ENCODE measurements at places on chromosomes 5 and 9.

- no peak for DNase-seq
Measured at GRCh38 chr9:127184641-127185040, 62.2 kb upstream of the ANGPTL2 start.

DNA sequence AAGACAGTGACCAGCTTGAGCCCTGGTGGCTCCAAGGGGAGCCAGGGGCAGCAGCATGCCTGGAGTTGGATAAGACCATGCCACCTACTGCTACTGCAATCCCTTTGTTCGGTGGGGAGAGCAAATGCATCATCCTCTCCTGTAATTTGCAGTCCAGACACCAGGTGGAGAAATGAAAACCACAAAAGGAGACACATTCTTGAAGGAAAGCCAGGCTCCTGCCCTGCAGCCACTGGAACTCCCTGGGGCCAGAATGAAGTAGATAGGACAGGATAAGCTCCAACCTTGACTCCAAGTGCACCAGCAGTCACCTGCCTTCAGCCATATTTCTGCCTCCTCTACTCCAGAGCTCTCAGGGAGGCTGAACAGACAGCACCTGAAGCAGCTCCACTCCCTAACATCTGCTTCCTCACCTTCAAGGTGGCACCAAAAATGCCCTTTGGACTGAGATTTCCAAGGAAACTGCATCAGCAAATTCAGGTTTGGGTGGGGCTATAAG is 65.1 kb upstream of the IQGAP2 start:
- DNase-seq = no peak

GRCh38 chr5:125829349-125829748 is 593.9 kb upstream of the GRAMD2B start:
- no peak for DNase-seq

DNA sequence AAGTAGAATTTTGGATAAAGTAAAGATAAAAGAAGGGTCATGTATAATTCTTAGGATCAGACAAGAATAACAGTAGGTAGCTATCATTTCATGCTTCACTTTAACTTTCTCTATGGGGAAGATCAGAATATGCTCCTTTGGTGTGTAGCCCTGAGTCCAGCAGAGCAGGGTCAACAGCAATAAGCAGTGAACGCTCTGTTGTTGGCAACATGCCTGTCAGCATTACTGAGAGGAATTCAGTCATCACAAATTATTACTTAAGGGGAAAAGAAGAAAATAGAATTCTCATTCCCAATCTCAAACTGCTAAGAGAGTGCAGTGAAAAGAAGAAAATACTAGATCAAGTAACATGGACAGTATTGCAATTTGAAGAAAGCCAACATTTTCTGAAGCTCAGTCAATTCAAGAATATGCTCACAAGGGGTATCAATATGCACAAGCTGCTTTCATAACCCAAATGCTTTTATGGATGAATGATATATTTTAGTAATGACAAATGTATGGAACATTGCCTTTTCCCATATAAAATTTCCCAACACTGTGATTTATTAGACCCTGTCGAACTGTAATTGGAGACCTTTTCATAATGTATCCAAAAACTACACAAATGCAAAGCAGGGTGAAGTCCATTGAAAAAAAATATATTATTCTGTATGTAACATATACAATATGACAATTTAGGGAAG is 1359.4 kb downstream of the EFNA5 start:
- DNase-seq = no peak

DNA sequence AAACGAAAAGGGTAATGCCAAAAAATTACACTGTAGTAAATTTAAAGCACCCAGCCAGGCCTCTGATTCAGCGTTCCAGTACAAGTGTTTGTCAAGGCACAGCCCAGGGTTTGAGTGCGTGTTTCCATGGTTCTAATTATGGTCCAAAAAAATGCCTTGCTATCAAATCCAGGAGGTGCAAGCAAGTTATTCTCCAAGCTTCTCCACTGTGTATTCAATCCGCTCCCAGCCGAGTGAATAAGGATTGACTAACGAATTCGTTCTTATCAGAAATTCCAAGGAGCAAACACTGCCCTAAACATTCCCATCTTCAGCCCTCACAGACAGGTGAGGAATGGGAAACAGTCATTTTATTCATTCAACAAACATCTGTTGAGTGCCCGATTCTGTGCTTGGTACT is 103.3 kb upstream of the WWC1 start:
- no peak for DNase-seq

DNA sequence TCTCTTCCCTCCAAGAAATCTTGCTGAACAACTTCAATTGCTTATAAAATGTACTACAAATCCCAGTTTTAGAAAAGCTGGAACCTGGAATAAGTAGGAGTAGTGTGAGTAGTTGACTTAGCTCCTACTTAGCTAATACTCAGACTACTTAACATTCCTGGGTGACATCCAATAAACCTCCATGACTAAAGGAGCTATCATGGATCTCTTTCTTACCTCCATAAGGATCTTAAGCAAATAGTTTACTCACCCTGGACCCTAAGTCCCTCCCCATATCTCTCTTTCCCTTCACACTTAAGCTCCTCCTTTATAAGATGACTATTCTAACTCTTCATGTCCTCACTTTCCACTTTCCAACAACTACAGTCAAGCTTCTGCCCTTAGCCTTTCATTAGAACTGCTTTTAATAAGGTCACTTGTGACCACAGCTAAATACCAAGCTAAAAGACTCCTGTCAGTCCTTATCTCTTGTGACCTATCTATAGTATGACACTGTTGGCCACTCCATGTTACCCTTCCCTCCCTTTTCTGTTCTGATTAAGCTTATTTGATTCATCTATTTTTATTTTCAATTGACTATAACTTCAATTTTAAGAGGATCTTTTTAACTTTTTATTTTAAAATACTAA is 194.9 kb downstream of the RFX3 start:
- DNase-seq = no peak

GRCh38 chr5:43078956-43079355 is 38.8 kb upstream of the ANXA2R start:
- peak; percentile 20 for DNase-seq

DNA sequence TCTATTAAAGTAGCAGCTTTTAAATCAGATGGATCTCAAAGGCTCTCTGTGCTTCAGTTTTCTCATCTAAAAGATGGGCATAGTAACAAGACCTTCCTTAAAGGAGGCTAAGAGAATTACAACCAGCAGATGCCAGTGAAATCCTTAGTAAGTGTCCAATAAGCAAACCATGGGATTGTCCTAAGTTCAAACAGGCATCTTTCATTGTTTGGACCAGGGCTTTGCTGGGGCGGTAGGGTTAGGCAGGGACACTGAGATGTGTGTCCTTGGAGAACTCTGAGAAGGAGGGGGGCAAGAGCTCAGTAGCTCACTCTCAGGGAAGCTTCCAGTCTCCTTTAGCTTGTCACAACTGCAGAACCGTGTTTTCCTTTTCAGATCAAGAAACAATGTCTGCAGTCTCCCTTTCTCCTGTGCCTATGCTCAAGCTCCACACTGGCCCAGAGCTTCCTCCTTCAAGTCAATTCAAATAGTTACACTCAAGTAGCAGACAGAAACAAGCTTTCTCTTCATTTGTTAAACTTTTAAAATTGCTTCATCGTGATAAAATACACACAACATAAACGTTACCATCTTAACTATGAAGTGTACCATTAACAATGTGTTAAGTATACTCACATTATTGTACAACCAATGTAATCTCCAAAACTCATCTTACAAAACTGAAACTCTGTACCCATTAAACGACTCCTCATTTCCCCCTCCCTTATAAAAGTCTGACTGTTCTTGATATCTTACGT is 216.2 kb downstream of the PIK3R1 start:
- no peak for DNase-seq

DNA sequence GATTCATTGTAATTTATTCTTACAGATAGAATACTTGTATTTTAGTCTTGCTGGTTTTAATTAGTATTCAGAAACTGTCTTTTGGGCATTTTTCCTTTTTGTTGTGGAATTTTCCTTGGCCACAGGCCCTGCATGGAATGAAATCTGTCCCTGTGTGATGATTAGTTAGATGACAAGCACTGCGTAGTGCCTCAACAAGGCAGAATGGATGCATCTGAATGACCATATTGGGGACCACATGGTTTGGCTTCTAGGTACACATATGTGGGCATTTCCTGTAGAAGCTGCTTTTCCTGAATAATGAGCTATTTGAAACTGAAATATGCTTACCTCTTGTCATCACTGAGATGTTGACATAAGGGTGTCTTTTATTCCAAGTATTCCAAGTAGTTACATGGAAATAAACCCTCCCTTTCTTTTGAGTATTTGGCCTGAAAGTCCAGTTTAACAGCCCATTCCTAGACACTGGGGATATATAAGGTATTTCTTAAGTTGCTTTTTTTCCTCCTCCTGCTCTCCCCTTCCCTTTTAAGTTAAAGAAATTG is 147.3 kb downstream of the YTHDC2 start:
- DNase-seq = no peak

DNA sequence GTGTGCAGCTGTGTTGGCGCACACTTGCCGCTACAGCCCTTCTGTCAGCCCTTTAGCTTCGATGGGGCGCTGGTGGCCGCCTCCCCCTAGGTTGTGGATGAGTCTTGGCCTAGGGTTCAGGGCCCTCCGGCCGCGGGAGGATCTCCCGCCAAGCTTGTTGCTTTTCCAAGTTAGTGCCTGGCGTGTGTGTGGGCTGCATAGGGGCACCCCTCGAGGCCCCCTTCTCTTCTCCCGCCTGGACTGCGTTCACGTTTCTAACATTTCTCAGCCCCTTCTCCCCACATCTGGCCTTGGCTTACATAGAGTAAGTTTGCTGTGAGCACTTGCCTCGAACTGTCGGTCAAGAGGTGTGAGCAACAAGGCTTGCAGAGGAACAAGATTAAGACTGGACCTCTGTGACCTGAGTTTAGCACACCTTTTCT is 413 bp upstream of the OXCT1 start:
- no peak for DNase-seq

- DNase-seq = no peak
Measured at GRCh38 chr9:2055203-2055658, 40.1 kb downstream of the SMARCA2 start.

GRCh38 chr9:111661802-111662521 is 557 bp downstream of the GNG10 start:
- peak; percentile 87 for DNase-seq

DNA sequence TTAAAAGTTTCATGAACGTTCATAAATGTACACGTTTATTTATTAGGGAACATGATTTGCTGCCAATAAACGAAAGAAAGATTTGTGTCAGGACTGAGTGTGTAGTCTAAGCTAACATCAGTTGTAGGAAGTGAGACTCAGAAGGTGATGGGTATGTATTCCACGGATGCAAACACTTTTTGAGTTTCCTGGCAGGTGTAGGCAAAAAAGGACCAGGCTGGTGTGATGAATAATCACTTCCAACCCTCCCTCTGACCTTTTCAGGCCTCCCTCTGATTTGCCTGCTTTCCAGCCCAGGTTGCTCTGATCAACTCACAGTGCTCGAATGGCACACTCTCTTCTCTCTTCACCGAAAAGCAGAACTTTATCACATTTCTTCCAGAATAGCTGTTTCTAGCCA is 51.8 kb downstream of the BASP1 start:
- DNase-seq = no peak

Data from lower leg skin (tissue), 4 donors.